ENCODE measurements at places on chromosomes 16 and 17.
A peak's percentile ranks its signal among the peaks of the same experiment; 100 is the strongest.

DNA sequence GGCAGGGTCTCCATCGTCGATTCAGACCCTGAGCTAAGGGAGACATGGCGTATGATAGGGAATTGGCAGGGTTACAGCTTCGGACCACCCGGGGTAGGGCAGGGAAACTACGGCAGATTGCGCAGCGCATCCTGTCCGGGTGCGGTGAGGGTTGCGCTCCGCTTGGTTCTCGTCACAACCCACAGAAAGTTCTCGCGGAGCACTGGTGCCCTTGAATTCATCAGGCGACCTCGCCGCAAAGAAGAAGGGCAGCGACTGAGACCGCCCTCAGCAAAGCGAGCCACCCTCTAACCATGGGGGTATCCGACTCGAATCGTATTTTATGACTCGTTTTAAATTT, 1.2 kb downstream of the HS3ST3B1 start:
- no peak for DNase-seq

- no peak for DNase-seq
Observed at GRCh38 chr16:87828907-87829621, 40.2 kb downstream of the SLC7A5 start.

DNA sequence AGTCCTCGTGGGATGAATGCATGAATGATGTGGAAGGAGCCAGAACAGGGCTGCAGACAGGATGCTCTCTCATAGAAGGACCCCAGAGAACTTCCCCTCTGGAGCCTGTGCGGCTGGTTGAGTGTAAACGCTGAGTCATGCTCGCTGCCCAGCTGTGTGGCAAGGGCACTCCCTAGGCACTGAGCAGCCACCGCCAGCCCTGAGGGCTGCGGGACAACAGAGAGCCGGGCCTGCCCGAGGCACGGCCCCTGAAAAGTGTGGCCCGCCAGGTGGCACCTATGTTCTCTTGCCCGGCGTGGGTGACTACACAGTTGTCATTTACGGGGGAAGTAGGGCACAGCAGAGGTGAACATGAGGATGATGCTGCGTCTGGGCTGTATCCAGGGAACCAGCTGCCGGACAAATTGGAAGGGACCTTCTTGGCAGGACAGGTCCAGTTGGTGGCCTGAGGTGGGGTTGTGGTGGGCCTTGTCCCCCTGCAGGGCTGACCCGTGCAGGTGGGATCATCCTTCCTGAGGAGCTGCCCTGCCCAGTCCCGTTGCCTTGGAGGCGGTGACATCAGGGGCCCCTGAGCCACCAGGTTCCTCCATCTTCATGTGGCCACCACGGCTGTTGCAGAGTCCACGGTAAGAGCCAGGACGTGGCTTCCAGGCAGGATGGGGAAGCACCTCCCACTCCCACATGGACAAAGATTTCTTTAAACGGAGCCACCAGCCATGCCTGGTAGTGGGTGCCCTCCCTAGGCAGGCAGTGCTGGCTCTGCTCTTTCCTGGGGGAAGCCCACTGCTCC, 94.8 kb upstream of the CBX4 start:
- DNase-seq, result peak; percentile 62

- no peak for DNase-seq
Observed at GRCh38 chr17:30360086-30360808, 18.5 kb upstream of the CPD start.

DNA sequence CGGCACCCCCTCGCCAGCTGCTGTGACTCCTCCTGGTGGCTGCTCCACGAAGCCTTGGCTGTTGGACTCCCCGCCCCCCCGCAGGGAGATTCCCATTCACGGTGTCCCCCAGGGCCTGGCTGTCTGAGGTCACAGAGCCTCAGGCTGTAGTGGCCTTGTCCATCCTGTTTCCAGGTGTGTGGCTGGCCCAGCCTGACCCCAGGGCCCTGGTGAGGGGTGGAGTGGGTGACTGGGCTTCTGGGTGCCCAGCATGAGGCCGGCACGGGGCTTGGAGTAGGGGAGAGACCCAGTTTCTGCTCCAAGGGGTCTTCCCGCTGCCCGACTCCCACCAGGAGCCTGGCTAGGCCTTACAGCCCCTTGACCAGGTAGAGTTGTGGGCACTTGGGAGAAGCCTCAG, 10.4 kb downstream of the PRSS27 start:
- DNase-seq, result no peak

DNA sequence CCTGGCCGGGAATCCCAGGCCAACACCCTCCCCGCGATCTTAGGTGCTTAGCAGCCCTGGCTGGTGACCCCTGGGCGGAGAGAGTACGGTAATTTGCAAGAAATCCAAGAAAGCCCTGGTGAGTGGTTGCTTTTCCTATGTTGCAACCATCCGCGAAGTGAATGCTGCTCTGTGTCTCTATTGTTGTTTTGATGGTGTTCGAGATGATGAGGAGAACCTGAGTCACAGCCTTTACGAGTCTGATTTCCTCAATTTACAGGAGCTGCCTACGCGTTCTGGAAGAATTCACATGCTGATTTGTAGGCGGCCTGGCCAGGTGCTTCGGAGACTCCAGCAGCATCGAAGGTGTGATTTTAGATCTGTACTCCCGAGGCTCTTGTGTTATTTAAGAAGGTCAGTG, 63.3 kb downstream of the TMEM235 start:
- DNase-seq, result peak; percentile 80

DNA sequence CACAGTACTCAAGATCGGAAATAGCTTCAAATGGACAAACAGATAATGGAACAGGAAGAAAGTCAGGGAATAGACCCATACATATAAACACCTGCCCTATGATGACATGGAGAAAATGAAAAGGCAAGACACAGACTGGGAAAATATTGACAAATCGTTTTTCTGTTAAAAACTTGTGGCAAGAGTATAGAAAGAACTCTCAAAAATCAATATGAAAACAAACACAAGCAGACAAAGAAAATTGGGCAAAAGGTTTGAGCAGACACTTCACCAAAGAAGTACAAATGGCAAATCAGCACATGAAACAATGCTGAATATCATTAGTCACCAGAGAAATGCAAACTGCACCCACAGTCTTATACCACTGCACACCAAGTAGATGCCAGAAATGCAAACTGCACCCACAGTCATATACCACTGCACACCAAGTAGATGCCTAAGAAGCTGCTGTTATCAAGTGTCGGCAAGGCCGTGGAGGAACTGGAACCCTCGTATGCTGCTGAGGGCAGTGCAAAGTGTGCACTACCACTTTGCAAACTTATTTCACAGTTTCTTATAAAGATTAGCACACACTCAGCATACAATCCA, 123.5 kb upstream of the CHMP6 start:
- DNase-seq, result no peak

- DNase-seq, result no peak
Observed at GRCh38 chr17:42566215-42566882, 551 bp upstream of the MLX start.

DNA sequence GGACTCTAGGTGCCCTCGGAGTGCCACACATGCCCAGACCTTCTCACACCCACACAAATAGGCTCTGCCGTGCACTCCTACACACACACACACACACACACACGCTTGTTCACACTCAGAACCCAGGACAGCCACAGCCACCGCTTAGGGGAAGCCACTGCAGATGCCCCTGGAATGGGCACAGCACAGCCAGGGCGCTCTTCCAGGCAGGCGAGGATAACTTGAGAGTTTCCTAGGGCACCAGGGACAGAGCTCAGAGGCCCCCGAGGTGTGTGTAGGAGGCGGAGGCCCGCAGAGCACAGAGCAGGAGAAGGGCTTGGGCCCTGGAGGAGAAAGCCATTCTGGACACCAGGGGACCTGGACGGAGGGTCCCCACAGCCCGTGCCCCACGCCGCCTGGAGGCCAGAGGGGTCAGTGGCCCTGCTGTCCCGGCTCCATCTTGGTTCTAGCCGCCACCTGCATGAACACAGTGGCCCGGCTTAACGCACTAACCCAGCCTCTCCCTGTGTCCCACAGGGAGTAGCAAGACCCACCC, 21.0 kb downstream of the TRARG1 start:
- DNase-seq, result no peak

- no peak for DNase-seq
Observed at GRCh38 chr17:50047083-50047482, 8.8 kb upstream of the ITGA3 start.

DNA sequence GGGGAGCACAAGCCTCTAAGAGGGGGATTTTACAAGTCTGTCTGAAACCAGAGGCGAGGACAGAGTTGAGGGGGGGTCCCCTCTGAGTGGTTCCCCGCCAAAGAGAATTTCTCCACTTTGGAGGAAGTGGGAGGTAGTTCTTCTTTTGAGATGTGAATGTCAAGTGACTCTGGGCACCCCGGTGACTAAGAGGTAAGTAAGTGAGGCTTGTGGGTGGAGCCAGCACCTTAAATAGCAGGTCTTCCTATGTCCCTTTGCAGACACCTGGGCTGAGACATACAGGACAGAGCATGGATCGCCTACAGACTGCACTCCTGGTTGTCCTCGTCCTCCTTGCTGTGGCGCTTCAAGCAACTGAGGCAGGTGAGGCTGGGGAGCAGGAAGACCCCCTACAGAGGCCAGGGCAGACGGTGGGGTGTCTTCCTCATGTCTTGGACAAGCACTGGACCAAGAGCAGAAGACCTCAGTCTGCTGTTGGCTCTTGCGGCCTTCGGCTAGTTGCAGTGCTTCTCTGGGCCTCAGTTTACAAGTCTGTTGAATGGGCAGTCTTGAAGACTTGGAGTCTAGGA, at the start of gene CCL22:
Gene CCL22 (plus strand): TSS at position 257 of the 569 bp plus-strand sequence. CDS start 34 bp downstream, at position 291.
- DNase-seq, result peak; percentile 67

All from PC-9 (cell line).